ENCODE measurements at places on chromosomes 5 and 9. TPM values are rescaled to one million over a fixed set of nuclear protein-coding genes. Genes with fewer than 3 reads are reported as not detected.

Gene SPATA31C1
- total RNA-seq = not detected

Gene DBH
- total RNA-seq = not detected

Gene SLC36A1
- 7.4 TPM for total RNA-seq

Gene JADE2
- 33.5 TPM for total RNA-seq

Gene DMGDH
- total RNA-seq = not detected

DNA sequence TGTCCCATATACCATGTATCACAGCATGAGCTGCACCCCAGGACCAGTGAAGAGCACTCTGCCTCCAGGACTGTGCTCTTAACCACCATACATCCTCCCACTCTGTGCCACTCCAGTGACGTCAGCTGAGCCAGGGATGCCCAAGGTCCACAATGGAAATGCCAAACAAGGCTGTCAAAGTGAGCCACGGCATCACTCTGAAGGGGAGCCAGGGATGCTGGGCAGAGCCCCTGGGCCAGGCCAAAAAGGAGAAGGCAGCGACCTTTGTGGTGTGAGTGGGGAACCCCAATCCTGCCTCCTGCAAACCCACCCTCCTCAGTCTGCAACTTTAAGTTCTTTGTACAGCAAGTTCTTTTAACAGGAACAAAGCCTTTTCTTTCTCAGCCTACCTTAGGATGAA is 242.7 kb downstream of the SYK start:
- DNase-seq = no peak

- peak; percentile 50 for DNase-seq
Measured at GRCh38 chr5:156094001-156094400, 233.0 kb upstream of the SGCD start.

- DNase-seq = peak; percentile 73
Measured at GRCh38 chr9:113516840-113517577, 53.5 kb downstream of the RGS3 start.

Gene CCDC112
- 8.6 TPM for total RNA-seq

DNA sequence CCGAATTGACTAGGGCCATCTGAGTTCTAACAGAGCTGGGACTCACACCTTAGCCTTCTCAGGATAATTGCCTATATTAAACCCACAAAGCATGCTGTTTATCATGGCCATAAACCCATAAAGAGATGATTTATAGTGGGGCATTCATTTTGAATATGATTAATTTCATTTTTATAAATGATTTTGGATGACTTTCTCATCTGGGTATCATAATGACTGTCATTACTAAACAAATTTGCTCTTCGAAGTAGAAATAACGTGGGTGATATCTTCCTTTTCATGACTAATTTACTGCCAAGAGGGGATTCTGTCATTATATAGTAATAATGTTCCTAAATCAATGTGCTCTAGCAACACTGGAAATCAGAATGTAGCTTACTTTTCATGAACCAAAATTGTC is 498.2 kb downstream of the CDH12 start:
- no peak for DNase-seq

Gene IL5
- not detected for total RNA-seq

- DNase-seq = no peak
Measured at GRCh38 chr5:74044936-74045335, 418.9 kb downstream of the ARHGEF28 start.

- no peak for DNase-seq
Measured at GRCh38 chr5:127586811-127587210, 62.1 kb upstream of the CTXN3 start.

Gene COL5A1
- 6.5 TPM for total RNA-seq

- DNase-seq = no peak
Measured at GRCh38 chr5:159262472-159262858, 625 bp upstream of the UBLCP1 start.

DNA sequence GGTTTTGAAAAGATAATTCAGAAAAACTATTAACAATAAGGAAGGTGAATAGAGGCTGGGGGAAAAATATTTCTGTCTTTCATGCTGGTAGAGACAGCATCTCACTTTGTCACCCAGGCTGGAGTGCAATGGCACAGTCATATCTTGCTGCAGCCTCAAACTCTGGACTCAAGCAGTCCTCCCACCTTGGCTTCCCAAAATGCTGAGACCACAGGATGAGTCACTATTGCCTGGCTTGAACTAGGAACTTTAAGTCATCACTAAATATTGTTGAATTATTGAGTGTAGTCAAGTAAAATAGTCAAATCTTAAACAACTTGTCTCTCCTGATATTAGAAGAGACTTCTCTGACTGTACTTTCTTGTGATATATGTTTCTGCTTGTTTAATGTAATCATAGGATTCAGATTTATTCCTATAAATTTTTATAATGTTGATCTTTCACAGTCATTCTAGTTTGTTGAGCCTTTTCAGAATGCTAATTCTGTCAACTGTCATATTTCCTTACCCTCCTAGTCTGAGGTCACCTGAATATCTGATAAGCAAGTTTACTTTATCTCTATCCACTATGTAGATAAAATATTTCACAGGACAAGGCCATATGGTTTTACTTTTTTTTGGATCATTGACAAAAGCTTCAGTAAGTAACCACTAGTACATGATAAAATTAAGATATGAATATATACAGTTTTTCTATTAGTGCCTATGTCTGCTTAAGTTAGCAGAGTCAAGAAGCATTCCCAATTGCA is 1696.5 kb downstream of the MAT2B start:
- DNase-seq = peak; percentile 69

- DNase-seq = no peak
Measured at GRCh38 chr9:37378613-37379004, 43.9 kb upstream of the GRHPR start.

DNA sequence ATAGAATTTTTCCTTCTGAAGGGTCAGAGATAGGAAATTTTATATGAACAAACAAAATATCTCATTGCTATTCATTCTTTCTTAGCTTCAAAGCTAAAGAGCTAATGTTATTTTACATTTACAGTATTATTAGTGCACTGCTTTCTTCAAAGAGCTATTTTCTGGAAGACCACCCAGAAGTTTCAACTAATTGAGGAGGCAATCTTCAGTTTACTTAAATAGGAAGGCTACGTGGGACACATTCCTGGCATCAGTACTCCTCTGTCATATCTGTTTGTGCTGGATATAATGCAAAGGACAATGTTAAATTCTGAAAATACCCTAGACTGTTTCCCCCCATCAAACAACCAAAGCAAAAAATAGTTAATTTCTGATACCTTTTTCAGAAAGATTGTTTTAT is 30.8 kb downstream of the HAPLN1 start:
- no peak for DNase-seq

DNA sequence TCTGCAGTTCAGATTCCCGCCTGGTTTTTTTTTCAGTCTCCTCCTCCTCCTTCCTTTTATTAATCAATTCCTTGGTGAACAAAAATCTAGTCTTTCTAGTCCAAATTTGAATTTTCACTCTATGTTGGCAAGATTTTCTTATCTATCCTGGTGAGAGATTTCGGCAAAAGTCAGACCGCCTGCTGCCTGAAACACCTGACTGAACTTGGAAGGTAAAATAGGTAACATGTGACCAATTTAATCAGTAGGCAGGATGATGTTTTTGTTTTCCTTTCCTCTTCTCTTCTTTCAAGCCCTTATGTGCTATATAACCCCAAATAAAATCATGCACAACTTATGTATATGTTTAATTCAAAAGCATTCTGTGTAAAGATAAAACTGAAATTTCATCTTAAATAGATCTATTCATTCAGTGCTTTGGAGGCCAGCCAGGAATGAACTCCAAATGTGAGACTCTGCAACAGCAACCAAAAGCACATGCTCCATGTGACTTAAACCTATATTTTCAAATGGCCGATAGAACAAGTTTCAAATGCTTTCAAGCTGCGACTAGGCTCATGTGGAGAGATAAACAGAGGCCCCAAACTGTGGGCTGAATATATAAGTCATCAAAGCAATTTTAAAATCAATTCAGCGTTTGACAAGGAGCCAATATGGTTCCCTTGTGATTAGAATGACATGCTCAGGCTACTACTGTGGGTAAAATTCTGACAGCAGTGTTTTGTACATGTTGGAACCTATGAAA is 100.4 kb upstream of the SEMA6A start:
- DNase-seq = no peak

DNA sequence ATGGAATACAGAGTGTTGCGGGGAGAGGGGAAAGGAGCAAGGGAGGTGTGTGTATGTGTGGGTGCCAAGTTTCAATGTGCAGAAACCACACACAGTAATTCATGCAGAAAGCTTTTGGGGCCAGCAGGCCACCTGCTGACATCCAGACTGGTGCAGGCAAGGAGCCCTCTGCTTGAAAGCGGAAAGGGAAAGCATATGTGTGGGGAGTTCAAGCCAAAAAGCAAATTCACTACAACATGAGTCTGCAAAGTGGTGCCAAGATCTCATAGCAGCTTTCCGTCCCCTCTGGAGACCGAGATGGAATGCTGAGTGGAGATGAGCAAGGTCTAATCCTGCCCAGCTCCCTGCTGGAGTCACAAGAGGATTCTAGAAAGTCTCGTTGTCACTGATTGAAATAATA is 159.7 kb upstream of the VLDLR start:
- DNase-seq = no peak

GRCh38 chr5:101580591-101580990 is 677.5 kb upstream of the ST8SIA4 start:
- DNase-seq = peak; percentile 33

Gene CMYA5
- 0.17 TPM for total RNA-seq

DNA sequence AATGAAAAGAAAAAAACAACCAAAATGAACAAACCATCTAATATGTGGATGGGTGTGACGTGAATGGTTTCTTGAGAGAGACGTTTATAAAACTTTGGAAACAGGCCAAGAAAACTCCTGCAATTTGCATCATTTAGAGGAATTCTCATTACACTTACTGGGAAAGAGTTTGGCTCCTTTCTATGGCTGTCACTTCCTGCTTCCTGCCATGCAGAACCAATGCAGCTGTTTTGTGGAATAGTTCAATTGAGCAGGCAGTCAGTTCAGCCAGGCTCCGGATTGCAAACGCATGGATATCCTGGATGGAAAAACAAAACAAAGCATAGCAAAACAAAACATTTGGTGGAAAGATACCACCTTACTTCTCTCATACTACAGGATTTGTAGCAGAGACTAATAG is 36.6 kb downstream of the FAM114A2 start:
- DNase-seq = no peak

DNA sequence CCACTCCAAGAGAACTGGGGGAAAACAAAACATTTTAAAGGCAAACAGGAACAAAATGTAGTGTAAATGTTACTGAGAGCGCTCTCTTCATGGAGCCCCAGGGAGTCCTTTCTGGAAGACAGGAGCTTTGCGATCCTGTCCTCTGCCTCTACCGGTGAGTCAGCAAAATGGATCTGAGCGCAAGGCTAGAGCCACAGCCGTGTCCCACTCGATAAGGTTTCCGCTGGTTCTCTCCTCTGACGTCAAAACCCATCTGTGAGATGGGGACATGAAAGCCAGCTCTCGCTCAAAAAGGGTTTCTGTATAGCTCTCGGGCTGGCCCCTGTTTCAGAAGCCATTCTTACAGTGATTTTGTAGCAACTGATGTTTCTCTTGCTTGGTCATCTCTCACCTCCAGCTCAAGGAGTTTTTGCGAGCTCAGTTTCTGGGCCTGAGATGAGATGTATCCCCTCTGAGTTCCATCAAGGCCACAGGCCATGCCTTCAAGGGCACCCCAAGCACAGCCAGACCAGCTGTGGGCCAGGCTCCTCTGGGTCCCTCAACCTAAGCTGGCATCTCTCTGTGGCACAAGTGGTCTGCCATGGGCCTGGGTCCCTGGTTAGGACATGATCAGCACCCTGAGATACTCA is 101.6 kb downstream of the FSTL4 start:
- DNase-seq = no peak

DNA sequence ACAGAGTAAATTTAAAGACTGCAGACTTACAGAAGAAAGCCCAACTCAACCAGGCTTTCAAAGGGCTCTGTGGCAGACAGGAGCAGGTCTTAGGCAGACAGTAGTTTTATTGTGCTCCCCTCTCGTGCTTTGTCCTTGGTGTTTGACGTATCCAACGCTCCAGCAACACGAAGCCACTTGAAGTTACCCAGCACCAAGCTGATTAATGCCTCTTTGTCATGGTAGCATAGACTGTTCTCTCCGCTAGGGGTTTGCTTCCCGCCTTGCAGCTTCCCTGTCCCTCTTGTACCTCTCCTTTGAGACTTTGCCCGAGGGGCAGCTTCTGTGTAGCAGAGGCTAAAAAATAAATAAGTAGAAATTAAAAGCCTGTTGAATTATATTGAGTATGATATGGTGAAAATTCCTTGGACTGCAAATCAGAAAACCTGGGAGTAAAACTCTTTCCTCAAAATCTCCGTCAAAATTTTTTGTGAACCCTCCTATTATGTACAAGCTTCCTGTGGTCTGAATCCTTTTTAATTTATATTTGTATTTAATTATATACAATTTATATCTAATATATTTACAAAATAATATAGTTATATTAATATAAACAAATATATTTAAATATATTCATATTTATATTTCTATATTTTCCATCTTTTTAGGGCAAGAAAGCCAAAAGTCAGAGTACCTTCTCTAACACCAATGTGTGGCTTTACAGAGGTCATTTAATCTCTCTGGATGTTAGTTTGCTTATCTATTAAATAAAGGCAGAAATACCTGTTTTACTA is 405.4 kb downstream of the DMAC1 start:
- peak; percentile 10 for DNase-seq

- no peak for DNase-seq
Measured at GRCh38 chr9:91159664-91160121, 202.0 kb downstream of the AUH start.

Gene GABRP
- total RNA-seq = not detected

Gene ENTREP1
- total RNA-seq = 0.51 TPM

- no peak for DNase-seq
Measured at GRCh38 chr5:150189728-150190502, at the start of gene SLC6A7. SLC6A7 (plus strand) TSS chr5:150190062; CDS start chr5:150190328, 266 bp downstream.

Gene TRAPPC13
- 14.6 TPM for total RNA-seq

DNA sequence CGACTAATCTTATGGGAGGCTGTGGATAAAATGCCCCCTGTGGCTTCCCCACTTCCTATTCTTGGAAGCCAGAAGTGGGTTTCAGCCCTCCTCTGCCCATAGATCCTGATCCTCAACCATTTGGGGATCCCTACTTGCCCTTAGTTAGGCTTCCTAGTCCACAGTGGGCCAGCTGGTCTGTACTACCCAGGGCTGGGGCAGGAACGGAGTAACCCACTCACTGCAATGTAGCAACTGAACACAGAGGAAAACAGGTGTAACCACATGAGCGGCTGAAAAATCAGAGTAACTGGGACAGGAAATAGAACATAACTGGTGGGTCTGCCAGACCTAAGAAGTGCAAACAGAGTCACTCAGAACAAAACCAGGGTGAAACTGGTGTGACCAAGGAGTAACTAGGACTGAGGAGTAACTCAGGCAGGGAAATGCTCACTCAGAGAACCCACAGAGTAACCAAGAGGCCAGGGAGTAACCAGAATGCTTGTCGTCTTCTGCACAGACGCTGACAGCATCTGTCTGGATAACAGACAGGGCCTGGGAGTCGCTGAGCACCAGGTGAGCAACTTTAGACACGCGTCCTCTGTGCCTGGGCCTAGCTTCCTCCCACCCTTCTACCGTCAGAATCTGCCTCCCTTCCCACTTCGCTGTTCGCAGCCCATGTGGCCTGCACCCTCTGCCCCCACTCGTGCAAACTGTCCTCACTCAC is 1.0 kb downstream of the AQP3 start:
- no peak for DNase-seq

- no peak for DNase-seq
Measured at GRCh38 chr9:19631181-19631580, 157.7 kb downstream of the SLC24A2 start.

Gene DAB2
- total RNA-seq = 8.8 TPM

Gene CFAP157
- not detected for total RNA-seq

Measured in HT1080 (cell line).